Activated CD4-positive, alpha-beta T cell treated with anti-CD3 and anti-CD28 coated beads, Interleukin-2, amount 50 U/mL, for 1 hour (primary cell): ENCODE measurements at places on chromosomes 6 and 20.
A peak's percentile ranks its signal among the peaks of the same experiment; 100 is the strongest.

DNA sequence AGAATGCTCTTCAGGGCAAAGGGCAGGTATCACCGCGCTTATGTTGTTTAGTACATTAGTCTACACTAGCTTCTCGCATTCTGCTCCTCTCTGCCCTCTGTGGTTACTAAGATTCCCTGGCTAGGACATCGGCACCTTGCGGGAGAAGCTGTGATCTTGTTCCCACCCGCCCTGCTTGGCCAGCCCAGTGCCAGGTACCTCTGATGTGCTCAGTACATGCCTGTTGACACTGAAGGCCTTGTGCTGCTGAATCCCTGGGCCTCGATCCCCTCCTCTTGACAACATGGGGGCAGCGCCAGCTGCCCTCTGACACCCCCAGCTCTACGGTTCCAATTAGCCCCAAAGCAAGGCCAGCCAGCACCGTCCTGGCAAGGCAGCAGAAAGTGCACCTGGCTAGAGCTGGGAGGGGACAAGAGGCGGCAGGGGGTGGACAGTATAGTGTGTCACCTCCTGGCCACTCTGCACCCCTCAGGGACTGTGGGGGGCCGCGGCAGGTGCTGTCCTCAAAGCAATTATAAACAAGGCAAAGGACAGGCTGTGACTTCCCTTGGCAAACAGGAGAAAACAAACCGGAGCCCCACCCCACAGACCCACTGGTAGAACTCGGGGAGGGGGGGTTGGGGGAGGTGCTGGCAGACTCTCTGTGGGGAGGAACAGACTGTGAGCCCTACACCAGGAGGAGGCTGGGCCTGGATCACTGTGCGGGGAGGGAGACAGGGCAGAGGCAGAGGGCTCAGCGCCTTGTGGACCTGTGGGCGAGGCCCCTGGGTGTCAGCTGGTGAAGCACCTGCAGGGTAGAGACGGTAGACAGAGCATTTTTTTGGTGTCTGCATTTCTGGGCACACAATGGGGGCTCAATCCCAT is 7.1 kb downstream of the TFEB start:
- no peak for DNase-seq

- no peak for DNase-seq
These were observed 264.5 kb downstream of the KIF16B start for GRCh38 chr20:16308754-16309153.

DNA sequence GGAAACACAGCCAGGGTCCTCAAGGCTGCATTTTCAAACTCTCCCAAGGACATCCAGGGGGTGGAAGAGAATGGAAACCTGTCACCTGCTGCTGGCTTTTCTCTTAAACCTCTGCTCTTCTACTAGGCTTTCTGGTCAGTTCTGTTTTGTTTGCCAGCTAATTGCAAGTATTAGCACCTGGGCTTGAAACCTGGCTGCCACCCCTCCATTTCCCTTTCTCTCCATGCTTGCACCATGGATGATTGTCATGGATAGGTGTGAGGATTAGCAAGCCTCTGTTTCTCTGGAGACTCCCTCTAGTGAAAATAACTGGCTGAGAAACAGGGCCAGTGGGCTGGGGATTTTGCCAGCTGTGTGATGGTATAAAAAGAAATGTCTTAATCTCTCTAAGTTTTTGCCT is 33.0 kb upstream of the GPR6 start:
- DNase-seq = no peak

DNA sequence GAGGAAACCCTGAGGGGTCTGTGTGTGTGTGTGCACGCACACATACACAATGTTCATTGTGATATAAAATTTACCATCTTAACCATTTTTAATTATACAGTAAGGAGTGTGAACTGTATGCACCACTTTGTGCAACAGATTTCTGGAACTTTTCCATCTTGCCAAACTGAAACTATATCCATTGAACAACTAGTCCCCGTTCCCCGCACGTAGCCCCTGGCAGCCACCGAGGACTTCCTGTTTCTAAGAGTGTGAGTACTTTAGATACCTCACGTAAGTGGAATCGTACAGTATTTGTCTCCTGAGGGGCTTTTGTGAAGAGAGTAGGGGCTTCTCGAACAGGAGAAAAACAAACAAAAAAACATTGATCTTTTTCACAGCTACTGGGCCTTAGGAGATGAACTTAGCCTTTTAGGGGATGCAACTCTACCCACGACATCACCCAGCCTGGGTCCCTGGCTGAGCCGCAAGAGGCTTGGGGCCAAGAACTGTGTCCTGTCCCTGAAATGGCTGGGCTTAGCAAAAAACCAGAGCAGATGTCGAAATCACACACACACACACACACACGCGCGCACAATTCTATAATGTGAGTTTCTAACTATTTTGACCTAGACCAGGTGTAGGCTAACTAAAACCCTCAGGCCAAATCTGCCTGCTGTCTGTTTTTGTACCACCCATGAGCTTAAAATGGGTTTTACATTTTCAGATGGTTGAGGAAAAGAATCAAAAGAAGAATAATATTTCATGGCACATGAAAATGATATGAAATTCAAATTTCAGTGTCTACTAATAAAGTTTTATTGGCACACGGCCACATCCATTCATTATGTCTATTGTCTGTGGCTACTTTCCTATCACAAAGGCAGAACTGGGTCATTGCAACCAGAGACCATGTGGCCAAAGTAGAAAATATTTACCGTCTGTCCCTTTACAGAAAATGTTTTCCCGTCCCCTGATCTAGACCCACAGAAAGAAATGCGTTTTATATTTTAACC is 144.2 kb downstream of the EYA2 start:
- DNase-seq = no peak

- no peak for DNase-seq
These were observed 40.8 kb downstream of the SMAP1 start for GRCh38 chr6:70708448-70708847.

DNA sequence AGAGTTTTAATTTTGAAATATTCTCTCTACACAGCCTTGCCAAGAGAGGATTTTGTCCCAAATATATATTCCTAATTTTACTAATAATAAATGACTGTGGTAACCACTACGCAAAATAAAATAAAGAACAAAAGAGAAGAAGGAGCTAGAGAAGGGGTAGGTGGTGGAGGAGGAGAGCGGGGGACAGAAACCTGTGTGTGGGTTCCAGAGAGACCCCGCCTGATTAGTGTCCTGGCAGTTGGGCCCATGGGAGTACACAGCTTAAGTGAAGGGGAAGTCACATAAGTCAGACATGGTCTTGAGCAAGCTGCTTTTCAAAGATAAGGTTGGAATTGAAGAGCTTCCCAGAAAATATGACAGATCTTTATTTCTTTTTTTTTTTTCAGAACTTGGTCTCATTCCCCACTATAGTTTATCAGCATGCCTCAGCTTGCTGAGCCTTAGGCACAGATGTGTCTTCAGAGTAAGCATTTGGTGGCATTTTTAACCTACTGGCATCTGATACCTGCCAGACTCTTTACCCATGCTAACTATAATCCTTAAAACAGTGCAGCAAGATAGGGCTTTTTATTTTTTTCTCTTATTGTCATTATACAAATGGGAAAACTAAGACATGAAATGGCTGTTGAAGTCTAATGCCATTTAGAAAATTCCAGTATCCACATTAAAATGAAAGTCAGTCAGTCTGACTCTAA is 9.6 kb upstream of the RHAG start:
- no peak for DNase-seq

- DNase-seq = no peak
These were observed 16.8 kb downstream of the SIRPA start for GRCh38 chr20:1912053-1912452.

- DNase-seq = no peak
These were observed 695.2 kb downstream of the QKI start for GRCh38 chr6:164109770-164110140.

DNA sequence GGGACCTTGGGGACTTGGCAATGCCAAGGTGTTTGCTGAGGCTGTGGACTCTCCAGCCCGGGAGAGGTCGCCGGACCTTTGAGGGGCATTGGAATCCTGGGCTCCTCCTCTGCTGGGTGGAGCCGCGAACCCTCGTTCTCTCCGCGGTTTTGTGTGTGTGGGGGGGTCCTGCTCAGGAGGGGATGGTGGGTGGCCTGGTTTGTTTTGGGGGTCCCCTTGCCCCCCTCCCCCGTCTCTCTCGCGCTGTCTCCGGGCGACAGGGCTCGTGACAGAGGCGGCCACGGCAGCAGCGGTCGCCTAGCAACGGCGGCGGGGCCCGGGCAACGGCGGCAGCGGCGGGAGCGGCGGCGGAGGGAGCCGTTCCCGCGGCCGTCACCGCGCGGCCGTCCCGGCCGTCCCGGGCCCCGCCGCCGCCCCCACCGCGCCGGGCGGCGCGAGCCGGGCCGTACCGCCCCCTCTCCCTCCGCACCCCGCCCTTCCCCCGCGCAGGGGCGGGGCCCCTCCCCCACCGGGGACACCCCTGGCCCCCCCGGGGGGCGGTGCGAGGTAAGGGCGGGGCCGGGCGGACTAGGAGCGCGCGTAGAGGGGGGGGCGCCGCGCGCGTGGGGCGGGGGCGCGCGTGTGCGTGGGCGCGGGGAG is 7.8 kb downstream of the SYNGAP1 start:
- DNase-seq = peak; percentile 58

DNA sequence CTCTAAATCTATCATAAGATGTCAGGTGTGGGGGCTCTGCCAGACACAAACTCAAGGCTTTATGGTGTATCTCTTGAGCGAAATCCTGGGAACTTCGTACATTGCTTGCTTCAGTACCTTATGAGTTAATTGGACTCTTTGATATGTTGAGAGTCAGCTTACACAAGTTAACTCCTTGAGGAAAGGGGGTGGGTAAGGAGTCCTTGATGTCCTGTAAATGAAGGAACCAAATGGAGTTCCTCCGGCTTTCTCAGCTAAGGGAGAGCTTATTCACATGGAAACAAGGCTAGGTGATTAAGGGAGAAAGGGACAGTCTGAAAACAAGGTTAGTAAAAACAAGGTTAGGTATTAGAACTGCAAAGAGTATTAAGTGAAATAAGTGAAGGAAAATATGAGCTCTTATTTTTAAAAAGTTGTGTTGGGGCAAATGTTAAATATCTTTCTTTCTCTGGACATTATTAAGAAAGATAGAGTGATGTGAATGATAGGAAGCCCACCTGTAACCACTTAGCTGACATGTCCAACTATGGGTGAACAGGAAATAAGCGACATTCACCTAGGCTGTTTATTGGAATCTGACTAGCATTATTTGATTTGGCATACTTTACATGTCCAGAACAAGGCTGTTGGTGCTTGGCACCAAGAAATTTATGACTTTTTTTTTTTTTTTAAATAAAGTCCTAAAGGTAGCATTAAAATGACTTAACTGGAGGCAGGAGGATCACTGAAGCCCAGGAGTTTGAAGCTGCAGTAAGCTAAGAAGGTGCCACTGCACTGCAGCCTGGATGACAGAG is 26.5 kb downstream of the GTF2H5 start:
- DNase-seq = no peak

GRCh38 chr6:38493931-38494547 is 145.7 kb downstream of the BTBD9 start:
- peak; percentile 81 for DNase-seq

DNA sequence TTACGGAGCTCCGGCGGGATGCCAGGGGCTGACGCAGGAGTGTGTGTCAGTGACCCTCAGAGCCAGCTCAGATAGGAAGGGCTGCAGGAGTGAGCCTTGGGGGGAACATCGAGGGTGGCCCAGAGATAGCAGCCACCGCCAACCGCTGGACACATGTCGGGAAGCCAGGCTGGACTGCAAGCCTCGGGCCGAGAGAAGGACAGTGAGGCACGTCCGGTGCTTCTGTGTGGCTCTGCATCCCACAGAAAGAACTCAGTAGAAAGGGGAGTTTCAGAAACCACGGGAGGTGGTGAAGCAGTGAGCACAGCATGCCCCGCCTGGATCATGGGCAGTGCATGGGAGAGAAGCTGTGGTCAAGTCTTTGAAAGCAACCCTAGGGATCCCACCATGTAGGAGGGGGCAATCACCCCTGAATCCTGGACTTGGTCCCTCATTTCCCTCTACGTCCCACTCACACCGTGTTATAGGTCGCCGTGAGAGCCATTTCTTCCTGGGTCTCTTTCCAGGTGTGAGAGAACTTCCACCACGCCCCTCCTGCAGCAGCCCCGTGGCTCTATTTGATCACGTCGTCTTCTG is 383.7 kb upstream of the CDH4 start:
- no peak for DNase-seq

- DNase-seq = no peak
These were observed 149.7 kb downstream of the CARMIL1 start for GRCh38 chr6:25428758-25429317.

DNA sequence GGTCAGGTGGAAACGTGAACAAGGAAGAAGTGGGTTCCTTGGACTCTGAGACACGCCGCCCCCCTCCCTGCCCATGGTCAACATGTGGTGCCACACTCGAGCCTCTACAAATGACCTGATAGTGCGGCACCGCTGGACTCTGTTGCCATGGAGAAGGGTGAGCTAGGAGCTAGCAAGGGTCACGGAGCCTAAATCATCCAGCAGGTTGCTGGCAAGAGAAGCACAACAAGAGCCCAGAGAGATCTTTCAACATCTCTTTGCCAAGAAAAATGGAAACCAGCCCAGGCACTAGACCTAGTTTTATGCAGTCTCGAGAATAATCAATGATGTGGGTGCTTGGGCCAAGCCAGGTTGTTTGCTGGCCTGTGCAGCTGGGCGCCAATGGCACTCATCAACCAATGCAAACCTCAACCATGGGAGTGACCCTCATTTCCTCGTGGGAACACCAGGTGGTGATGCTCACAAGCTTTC is 69.5 kb downstream of the NOL4L start:
- DNase-seq = no peak

- DNase-seq = no peak
These were observed 160.9 kb upstream of the PMEPA1 start for GRCh38 chr20:57870597-57871236.

DNA sequence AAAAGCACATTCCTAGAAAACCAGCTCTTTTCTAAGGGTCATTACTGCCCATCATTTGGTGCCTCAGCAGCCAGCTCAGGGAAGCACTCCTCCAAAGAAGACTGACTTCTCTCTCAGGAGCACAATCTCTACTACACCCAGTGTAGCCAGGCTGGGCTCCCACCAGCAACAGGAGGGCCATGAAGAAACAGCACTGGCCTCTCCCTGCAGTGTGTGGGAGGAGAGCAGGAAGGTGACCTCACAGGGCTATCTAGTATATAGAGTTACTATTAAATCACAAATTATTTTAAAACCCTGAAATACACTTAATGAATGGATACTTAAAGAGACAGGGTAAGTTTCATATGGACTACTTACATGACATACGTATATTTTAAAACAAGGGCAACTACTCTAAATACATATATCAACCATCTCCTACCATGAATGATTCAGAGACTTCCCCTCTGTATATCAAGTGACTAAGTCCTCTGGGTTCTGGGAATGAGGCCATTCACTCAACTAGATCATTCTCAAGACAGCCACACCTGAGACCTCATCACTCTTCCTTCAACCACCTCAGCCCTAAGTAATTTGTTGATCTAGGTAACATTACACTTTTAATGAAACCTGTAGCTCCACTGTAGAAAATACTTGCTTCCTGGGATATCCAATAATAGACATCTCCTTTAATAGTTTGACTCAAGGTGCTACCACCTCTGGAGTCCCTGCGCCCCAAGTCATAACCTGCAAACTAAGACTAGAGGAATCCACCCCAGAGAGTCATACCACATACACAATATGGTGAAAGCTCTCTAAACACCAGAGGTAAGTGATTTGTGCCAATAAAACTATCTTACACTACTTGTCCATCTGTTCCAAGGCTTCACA is 25.2 kb downstream of the TBX18 start:
- DNase-seq = no peak
